Smooth muscle cell of trachea (primary cell): ENCODE measurements at places on chromosomes 1 and 21. TPM values are rescaled to one million over a fixed set of nuclear protein-coding genes. Genes with fewer than 3 reads are reported as not detected.

The C1orf185 gene
- total RNA-seq, result not detected in 2 replicates

The TACSTD2 gene
- 0.15 and 0.33 TPM in 2 replicates for total RNA-seq

The SLAMF8 gene
- total RNA-seq, result not detected in 2 replicates

The LRRN2 gene
- not detected in 2 replicates for total RNA-seq

The COQ8A gene
- 12.8 and 22.3 TPM in 2 replicates for total RNA-seq

The HHAT gene
- 0.87 and 3.3 TPM in 2 replicates for total RNA-seq

The TMPRSS3 gene
- total RNA-seq, result not detected in 2 replicates

The TSPEAR gene
- not detected in 2 replicates for total RNA-seq

The TRIM62 gene
- 2.8 and 3.3 TPM in 2 replicates for total RNA-seq

The ATP6V1G3 gene
- not detected in 2 replicates for total RNA-seq

The DNAH14 gene
- 14.7 and 18.3 TPM in 2 replicates for total RNA-seq

The MEX3A gene
- total RNA-seq, result 0.73 and 2.0 TPM in 2 replicates

The CYP4Z1 gene
- not detected in 2 replicates for total RNA-seq
